T-helper 17 cell (primary cell): ENCODE measurements at places on chromosomes 11 and 22. TPM values are rescaled to one million over a fixed set of nuclear protein-coding genes. Genes with fewer than 3 reads are reported as not detected.

DNA sequence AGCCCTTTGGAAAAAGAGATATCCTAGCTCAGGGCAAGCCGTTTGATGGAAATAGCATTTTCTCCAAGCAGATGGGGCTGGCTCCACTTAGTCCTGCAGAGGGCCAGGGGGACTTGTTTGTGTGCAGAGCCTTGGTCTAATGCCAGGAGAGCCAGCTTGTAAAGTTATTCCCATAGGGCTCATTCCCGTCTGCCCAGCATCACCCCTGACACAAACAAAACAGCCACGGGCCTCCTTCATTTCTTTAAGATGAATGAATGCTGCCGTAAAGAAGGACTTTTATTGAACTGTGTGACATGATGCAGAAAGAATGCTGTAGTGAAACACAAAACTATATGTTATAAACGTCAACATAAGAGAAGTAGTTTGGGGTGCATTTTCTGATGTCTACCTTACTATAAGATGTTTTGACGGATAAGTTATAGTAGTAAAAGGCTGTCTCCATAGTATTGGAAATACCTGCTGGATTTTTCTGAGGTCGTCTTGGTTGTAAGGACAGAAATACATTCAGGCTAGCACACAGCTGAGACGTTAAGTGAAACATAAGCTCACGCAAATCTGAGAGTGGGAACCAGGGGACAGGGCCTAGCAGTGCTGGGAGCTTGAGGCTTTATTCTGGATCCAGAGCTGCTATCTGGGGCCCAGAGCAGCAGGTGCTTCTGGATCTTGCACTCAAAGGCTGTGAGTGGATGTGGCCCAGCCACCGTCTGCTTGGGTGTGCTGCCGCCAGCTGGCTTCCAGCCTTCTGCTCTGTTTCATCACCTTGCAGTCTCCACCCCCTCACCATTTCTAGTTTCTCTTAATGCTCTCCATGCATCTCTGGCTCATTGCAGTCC is 53.3 kb downstream of the NCAM1 start:
- DNase-seq: no peak

- no peak for DNase-seq
Measured at GRCh38 chr11:129268371-129268770, 76.2 kb upstream of the ARHGAP32 start.

GRCh38 chr11:85705800-85706199 is 19.8 kb upstream of the CCDC89 start:
- DNase-seq: no peak

GRCh38 chr11:1543606-1544263 is 28.3 kb downstream of the DUSP8 start:
- no peak for DNase-seq

DNA sequence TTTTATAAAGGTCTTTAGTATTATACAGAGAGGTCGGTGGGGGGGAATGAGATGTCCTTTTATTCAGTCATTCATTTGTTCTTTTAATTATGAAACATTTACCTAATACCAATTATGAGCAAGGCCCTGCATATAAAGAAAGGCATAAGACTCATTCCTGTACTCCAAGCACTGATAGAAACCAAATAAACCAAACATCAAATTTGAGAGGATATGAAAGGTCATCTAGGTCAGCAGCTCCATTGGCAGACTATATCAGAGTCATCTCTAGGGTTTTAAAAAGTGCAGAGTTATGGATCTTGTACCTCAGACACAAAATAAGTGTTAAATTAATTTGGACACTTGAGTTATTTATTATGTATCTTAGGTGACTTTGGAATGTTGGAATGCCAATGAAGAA is 71.5 kb downstream of the CASP12 start:
- DNase-seq: no peak

DNA sequence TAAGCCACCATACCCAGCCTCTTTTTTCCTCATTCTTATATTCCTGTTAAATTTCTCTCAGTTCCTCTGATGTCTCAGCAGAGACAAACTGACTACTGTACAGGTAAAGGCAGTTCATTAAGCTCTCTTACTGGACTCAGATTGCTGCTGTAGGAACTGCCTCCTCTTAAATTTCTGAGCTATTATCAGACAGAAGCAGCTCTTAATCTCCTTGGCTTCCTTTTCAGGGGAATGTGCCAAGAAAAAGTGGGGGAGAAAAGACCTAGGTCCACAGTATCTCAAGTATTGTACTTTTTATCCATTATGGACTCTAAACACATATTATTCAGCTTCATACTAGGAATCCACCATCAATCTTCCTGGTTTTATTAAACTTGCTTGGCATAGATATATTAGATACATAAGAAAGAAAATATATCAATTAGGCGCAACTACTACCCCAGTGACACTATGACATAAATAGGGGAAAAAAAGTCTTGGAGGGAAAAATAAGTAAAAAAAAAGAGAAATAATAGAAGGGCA is 26.1 kb downstream of the MRTFA start:
- DNase-seq: no peak

DNA sequence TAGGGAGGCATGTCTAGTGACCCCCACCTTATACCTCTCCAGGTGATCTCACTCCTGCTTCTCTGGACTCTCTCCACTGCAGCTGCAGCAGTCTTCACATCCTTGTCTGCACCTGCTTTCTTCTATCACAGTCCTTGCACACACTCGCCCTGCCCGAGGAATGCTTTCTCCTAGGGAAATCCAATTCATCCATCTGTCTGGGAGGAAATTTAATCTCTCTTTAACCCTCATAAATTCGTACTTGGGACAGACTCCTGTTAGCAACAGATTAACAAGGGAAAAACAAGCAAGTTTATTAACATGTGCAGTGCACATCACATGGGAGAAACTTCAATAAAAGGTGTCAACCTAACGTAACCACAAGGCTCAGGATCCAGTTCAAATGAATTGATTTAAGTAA is 11.3 kb upstream of the RCN1 start:
- DNase-seq: no peak

Gene MS4A6E
- not detected for total RNA-seq

Gene MMP12
- not detected for total RNA-seq

Gene ALDH3B2
- total RNA-seq: not detected

Gene OR52E2
- total RNA-seq: not detected

Gene HTR3B
- total RNA-seq: not detected

Gene PIWIL4
- 1.3 TPM for total RNA-seq

Gene CLCF1
- 7.5 TPM for total RNA-seq
